ENCODE measurements at places on chromosomes 2 and 18.
A peak's percentile ranks its signal among the peaks of the same experiment; 100 is the strongest.

GRCh38 chr18:68833756-68834155 lies 35.9 kb downstream of the CCDC102B start:
- DNase-seq, result no peak

DNA sequence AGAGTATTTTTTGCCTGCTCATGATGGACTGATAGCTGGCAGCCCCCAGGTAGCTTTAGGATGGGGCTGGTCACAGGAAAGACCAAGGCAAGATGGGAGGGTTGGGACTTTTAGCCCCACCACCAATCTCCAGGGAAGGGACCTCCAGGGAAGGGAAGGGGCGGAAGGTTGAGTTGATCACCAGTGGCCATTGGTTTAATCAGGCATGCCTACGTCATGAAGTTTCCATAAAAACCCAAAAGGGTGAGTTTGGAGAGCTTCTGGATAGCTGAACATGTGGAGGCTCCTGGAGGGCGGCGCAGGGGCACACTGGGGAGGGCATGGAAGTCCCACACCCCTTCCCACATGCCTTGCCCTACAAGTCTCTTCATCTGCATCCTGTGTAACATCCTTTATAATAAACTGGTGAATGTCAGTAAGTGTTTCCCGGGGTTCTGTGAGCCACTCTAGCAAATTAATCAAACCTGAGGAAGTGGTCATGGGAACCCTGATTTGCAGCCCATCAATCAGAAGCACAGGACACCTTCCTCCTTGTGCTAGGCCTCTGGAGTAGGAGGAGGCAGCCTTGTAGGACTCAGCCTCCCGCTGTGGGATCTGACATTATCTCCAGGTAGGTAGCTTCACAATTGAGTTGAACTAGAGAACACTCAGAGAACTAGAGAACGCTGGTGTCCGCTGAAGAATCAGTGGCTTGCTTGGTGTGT lies 30.3 kb downstream of the RAB31 start:
- no peak for DNase-seq

DNA sequence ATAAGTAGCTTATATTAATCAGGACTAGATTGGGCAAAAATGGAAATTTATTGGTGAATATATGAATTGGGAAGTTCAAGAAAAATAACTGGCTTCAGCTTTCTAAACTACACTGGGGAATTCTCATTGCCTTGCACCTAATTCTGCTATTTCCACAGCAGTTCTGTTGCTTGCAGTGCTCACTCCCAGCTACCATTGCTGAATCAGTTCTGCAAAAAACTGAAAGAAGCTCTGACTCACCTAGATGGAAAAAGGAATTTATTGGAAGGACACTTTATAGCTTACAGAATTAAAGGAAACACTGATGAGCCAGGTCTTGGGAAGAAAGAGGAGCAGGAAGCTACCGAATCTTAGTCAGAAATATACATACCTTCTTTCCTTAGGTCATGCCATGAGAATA lies 60.3 kb upstream of the ACVR1 start:
- DNase-seq, result no peak

- no peak for DNase-seq
Measured at GRCh38 chr18:12933327-12933726, 14.5 kb upstream of the SEH1L start.

DNA sequence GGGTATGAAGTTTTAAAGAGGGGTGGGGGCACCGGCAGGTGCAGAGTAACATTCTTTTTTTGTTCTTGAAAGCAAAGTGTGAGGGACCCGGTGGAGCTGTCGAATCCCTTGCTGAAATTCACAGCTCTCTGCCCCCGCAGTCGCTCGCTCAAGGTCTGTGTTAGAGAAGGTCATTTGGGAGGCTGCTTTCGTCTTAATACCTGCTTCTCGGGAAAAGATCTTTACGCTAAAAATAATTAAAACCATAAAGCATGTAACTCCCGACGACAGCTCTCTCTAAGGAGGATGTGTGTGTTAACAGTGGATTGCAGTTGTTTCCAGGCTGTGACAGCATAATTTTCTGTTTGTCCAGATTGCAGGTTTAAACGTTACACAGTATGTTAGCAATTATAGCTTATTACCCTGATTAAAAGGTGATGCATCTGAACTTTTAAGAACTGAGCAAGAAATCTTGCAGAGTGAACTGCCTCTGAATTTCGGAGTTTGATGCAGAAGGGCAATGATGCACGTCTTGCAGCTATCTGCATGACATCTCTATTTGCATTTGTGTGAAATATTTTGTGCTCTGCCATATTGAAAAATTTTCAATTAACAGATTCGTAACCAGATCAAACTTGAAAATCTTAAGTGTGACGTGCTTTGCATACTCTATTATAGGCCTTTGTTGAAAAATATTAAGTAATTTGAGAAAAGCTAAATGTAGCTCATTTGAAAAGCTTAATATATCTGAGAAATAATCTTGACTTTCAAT lies 954 bp downstream of the RAPGEF4 start:
- no peak for DNase-seq

DNA sequence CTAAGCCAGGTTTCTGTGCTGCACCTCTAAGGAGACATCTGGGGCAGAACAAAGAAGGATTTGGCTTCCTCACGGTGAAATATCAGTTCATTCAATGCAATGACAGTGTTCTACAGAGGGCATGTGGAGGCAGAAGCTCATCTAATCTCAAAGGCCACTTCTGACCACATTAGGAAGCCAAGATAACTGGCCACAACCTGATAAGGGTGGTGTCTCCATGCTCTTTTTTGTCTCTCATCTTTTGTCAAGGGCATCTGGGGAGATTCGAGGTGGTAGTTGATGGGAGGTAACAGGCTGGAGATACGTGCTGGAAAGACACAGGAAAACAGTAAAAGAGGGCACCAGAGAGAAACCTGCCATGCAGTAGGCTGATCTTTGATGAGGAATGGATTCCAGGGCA lies 303.9 kb downstream of the LRATD1 start:
- DNase-seq, result no peak

DNA sequence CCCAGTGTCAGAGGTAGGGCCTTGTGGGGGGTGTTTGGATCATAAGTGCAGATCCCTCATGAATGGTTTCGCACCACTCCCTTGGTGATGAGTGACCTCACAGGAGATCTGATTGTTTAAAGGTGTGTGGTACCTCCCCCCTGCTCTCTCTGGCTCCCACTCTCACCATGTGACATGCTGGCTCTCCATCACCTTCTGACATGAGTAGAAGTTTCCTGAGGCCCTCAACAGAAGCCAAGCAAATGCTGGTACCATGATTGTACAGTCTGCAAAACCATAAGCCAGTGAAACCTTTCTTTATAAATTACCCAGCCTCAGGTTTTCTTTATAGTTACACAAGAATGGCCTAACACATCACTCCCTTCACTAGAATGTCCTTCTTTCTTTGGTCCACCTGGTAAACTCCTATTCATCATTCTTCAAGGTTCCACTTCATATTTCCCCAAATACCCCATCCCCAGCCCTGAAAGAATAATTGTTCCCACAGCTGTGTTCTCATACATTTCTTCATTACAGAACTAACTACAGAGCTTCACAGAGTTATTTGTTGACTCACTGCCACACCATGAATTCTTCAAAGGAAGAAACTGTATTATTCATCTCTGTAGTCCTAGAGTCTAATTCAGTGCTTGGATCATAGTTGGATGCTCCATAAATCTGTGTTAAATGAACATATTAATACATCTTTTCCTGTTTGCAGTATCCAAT lies 81.2 kb upstream of the STK17B start:
- DNase-seq, result no peak

DNA sequence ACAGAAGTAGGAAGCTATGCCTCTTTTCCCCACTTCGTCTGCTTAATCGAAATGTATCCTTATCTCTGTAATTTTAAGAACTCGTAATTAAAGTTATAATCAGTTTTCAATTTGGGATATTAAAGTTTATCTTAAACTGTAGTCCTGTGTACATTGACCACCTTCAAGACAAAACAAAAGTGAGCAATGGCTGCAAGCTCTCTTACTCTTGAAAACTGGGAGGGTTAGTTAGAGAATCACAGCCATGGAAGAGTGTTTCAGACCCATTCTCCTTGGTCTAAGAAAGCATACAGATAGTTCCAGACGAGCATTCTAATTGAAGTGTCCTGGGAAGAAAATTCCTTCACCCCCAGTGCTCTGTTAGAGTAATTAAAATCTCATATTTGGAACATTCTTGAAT lies 2.0 kb downstream of the KCMF1 start:
- no peak for DNase-seq

- DNase-seq, result no peak
Measured at GRCh38 chr2:221775096-221775495, 203.0 kb upstream of the EPHA4 start.

DNA sequence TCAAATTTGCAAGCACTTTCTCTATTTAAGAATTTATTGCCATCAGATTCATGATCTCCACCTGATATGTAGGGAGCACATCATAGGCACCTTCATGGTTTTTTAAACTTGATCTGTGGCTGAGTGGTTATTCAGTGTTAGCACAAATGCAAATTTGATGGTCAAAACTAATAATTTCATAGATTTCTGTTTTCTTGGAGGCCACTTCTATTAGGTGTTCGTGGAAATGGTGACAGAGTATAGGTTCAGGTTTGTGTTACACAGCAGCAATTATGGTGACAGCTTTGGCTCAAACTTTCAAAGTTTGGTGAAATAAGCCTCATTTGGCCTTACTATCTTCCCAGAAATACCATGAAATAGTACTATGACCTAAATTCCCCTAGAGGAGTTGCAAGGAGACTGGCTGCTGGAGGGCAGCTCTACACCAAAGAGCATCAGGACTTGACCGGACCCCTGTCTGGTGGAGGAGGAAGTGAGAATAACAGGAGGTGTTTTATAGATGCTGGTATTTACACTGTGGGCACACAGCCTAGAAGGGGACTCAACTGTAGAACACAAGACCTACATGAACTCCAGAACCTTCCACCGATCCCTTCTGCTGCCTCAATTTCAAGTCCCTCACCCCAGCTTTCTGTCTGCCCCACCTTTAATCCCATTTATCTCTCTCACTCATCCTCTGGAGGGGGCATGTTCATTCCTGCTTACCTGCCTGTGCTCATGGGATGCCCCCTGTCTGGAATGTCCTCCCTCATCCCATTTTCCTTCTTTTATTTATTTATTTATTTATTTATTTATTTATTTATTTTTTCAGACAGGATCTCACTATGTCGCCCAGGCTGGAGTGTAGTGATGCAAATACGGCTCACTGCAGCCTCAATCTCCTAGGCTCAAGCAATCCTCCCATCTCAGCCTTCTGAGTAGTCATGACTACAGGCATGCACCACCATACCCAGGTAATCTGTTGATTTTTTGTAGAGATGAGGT lies 132.9 kb upstream of the SIX2 start:
- DNase-seq, result no peak

GRCh38 chr2:27582695-27583389 lies at the start of gene ZNF512:
Gene ZNF512, plus strand, starts transcription at chr2:27583042. Its CDS starts 71 bp downstream, at chr2:27583113.
- peak; percentile 79 for DNase-seq

GRCh38 chr2:32723467-32724079 lies 95.7 kb downstream of the TTC27 start:
- no peak for DNase-seq

- DNase-seq, result no peak
Measured at GRCh38 chr2:23199115-23199918, 185.7 kb upstream of the KLHL29 start.

- DNase-seq, result peak; percentile 7
Measured at GRCh38 chr2:148674063-148675020, 29.8 kb downstream of the EPC2 start.

GRCh38 chr2:68974251-68974650 lies at the start of gene GKN1:
Gene GKN1, plus strand, starts transcription at chr2:68974636. Its CDS starts 42 bp downstream, at chr2:68974678.
- DNase-seq, result no peak

- no peak for DNase-seq
Measured at GRCh38 chr2:11995456-11995855, 249.0 kb downstream of the LPIN1 start.

GRCh38 chr2:232349946-232350635 lies 28.5 kb upstream of the ALPP start:
- DNase-seq, result no peak

DNA sequence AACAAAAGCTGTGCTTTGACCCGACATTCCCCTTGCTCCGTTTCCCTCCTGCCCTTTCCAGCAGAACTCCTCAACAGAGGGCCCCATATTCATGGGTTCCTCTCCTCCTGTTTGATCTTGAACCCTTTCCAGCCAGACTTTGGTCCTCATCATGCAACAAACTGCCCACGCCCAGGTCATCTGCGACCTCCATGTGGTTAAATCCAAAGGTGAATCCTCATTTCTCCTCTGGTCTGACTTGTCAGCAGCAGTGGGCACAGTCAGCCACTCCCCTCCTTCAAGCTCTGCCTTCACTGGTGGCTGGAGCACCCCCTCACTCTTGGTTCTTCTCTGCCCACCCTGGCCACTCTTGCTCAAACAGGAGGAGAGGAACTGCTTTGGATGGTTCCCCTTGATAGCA lies 2.7 kb downstream of the HS1BP3 start:
- DNase-seq, result no peak

DNA sequence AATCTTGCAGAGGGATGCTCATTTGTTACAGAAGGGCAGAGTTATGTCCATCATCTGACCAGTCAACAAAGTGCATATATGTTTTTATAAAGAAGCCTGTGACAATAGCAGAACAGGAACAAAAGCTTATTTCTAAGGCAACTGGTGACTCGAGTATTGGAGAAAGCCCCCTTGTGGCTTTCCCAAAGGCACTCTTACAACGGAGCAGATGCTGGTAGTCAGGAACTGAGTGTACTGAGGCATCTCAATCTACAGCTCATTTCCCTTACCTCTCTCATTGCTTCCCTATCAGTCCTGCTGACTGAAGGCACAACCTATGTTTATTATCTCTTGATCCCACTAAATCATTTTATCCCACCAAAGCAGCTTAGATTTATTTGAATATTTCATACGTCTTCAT lies 557.1 kb upstream of the CHAC2 start:
- no peak for DNase-seq

GRCh38 chr2:184030989-184031388 lies 567.3 kb upstream of the ZNF804A start:
- DNase-seq, result no peak

- DNase-seq, result no peak
Measured at GRCh38 chr2:226031647-226032501, 632.4 kb downstream of the NYAP2 start.

- DNase-seq, result peak; percentile 31
Measured at GRCh38 chr2:15159751-15160177, 401.4 kb downstream of the NBAS start.

- DNase-seq, result no peak
Measured at GRCh38 chr2:240155745-240156390, 15.4 kb upstream of the OTOS start.

DNA sequence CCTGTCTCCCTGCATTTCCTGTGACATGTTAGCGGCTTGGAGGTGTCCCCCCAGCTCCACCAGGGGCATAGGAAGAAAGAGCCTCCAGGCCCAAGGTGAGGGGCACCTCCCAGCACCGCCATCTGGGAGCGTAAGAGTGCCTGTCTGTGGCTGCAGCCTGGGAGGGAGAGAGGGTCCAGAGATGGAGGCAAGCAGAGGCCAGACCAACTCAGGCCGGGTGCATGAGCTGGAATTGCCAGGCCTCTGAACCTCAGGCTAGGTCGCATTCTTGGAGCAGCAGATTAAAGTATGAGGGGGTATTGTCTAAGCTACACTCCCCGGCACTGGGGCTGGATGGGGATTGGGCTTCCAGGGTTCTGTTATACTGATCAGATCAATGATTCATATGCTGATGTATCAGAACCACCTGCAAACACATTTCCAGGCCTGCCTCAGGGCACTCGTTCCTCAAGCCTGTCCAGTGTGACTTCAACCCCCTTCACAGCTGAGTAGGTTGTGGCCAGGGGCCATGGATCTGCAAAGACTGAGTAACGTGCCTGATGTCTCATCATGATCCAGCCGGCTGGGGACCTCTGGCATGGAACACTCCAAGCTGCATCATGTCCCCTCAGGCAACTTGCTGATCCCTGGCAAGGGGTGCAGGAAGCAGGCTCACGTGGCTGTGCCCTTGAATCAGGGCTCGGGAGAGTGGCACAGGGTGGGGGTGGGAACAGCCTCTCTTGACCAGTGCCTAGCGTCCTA lies 73.2 kb downstream of the HS1BP3 start:
- DNase-seq, result no peak
